ENCODE measurements at places on chromosomes 5 and 9.

- peak; percentile 3 for DNase-seq
These were observed 5.0 kb upstream of the COL23A1 start for GRCh38 chr5:178595150-178595549.

DNA sequence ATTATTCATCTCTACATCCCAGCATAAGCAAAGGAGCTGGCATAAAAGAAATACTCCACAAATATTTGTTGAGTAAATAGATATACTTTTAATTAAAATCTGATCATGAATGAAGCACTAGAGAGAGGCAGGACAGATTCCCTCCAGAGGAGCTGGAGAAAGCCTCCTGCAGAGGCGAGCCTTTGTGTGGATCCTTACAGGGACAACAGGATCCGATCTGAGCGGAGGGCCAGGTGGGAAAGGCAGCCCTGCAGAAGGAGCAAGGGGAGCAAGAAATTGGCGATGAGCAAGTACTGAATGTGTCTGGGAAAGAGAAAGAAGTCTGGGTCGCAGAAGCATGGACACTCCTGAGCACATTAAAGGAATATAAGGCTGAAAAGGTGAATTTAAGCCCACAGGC, 69.4 kb downstream of the EBF1 start:
- DNase-seq, result no peak

- DNase-seq, result peak; percentile 58
These were observed 6.7 kb upstream of the CDH6 start for GRCh38 chr5:31186672-31187267.

- peak; percentile 20 for DNase-seq
These were observed 3.5 kb upstream of the PRDM12 start for GRCh38 chr9:130660683-130661450.

GRCh38 chr9:20728493-20729220, 44.6 kb downstream of the FOCAD start:
- DNase-seq, result peak; percentile 65

DNA sequence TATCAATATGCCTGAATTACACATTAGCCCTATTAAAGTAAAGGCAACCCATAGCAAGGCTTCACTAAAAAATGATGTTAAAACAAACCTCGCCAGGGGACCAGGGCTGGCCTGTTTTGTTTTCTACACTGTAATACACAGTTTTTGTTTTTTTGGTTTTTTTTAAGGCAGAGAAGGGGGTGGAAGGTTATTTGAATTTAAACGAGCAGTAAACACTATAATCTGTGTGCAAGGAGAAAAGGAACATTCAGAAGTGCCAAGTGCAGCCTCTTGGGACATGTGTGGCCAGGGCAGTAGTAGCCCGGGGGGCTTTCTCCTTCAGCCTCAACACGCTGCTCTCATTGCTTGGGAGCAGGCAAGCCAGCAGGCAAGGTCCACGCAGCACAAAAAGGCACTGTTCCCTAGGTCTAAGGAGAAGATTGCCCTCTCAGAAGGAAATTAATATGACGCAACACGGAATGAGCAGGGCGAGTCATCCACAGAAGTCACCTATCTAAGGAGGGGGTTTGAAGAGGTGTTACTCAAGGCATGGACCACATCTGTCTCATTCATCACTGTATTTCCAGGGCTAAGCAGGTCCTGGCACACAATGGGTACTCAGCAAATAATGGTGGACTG, 16.2 kb downstream of the SIL1 start:
- peak; percentile 37 for DNase-seq

- no peak for DNase-seq
These were observed 11.9 kb downstream of the FAM219A start for GRCh38 chr9:34446468-34446891.

DNA sequence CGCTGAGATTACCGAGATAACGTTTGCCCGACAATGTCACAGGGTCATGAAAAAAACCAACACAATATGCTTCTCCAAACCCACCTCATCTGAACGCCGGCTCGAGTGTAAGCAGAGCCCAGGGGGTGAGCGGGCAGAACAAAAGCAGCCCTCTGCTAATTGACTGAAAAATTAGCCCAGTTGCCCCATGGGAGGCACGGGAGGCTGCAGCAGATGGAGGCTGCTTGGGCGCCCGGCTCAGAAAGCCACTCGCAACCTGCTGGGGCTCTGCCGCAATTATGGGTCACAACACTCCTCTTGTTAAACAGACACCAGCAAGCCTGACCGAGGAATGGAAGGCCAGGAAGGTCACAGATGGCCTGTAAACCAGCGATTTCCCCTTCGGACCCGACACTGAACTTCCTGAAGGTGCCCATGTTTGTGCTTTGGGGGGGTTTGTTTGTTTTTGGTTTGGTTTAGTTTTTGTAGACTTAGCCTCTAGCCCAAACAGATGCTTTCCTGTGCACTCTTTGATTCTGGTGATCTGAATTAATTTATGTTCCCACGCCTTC, 104.6 kb upstream of the IRX1 start:
- no peak for DNase-seq

DNA sequence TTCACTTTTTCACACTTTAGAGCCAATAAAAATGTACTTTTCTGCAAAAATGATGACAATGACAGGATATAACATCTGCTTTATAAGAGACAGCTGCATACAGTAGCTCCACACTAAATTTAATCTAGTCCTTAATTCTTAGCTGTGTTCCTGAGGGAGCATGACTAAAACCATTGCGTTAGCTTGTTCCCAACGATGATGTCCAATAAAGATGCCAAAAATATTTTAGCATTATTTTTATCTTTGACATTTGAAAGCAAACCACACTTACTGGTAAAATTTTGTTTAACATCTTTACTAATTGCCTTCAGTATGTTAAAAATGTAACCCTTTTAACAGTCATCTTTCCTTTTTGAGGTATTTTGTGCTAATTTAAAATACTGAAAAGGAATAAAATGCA, 382.7 kb downstream of the CHSY3 start:
- DNase-seq, result no peak

DNA sequence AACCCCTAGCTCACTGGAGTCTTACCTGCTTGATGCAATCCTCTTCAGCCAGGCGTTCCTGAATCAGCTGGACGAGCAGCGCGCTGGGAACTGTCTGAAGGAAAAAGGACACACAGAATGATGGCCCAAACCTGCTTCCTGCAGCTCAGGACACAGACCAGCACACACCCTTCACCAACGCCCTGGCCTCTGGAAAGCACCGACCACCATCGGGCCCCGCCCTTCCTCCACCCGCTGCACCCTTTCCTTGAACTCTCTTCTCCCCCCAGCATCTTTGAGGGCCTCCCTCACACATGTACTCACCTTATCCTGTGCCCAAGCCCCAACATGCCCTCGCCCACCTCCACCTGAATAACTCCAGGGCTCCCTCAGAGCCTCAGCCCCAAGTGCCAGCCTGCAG, 23.3 kb downstream of the AK8 start:
- DNase-seq, result no peak

GRCh38 chr9:93813221-93814076, 141.7 kb downstream of the BARX1 start:
- DNase-seq, result no peak

DNA sequence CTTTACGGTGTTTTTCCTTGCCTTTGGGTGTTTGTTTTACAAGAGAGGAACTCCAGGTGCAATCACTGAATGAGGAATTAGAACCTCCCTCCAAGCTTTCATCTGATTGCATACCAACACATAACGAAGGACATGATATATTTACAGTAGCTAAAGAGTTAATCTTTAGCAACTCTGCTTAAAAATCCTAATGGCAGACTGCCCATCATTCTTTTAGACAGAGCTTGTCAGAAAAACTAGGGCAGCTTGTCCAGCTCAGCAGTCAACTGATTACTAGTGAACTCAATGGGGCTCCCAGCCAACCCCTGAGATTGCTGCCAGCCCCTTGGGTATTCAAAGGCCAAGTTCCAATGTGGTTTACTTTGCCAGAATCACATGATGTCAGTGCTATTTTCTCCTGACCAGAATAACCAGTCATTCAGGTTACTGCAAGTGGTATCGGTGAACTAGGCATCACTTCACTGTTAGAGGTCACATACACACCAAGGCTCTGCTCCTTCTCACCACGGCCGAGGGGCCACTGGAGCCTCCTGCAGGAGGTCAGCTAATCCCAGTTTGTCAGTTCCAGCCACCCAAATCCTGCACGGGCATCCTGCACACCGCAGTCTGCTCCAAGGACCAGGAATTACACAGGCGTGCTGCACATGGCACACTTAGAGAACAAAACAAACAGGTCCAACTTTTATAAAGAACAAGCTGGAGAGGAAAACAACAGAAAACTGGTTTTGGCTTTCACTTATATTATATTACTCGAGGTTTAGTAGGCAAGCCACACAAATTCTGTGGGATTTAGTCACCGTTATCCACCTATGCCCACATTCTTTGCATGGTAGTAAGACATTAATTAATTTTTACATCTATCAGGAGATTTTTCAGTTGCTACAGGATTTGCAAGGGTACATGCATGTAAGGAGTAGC, 62.5 kb downstream of the NFIB start:
- DNase-seq, result peak; percentile 93

DNA sequence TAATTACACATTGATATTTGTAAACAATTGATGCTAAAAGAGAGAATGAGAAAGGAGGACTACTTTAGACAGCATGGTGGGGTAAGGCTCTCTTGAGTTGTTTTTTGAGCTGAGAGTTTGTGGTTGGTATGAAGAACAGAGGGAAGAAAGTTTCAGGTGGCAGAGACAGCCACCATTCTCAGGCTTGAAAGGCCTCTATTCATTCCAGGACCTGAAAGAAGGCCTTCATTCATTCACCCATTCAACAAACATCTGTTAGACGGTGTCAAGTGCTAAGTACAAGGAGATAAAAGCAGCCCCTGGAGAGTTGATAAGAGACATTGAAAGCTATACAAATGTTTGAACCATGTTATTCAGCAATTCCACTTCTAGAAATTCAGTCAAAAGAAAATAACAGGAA, 21.7 kb upstream of the ADAM19 start:
- no peak for DNase-seq

- DNase-seq, result peak; percentile 32
These were observed 85.9 kb upstream of the IL17B start for GRCh38 chr5:149464796-149465489.

- no peak for DNase-seq
These were observed 84.8 kb upstream of the IRX1 start for GRCh38 chr5:3510642-3511417.

GRCh38 chr5:30100929-30101328, 1092.6 kb upstream of the CDH6 start:
- DNase-seq, result no peak
